ENCODE measurements at places on chromosomes 2 and 18.

- DNase-seq: no peak
Observed at GRCh38 chr2:177329064-177329463, 63.5 kb upstream of the AGPS start.

GRCh38 chr2:236178890-236179235 is 10.7 kb upstream of the GBX2 start:
- DNase-seq: no peak

DNA sequence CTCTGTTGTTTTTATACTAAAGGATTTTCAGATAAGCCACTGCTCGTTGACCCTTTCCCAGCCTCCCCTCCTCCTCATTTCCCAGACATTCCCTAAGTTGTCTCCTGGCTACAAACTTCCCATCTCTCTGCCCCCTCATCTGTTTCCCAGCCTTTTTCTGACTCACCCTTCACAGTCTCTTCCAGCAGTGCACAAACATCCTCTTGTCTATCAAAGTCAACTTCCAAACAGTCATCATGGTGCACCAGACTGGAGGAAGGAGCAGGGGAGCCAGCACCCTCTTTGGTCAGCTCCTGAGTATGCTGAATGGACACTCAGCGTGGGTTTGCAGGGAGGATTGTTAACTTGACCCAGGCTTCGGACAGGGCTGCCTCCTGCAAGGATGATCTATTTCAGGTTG is 26.6 kb upstream of the SPRED2 start:
- DNase-seq: no peak

- DNase-seq: no peak
Observed at GRCh38 chr2:55965276-55965675, 41.7 kb upstream of the EFEMP1 start.

DNA sequence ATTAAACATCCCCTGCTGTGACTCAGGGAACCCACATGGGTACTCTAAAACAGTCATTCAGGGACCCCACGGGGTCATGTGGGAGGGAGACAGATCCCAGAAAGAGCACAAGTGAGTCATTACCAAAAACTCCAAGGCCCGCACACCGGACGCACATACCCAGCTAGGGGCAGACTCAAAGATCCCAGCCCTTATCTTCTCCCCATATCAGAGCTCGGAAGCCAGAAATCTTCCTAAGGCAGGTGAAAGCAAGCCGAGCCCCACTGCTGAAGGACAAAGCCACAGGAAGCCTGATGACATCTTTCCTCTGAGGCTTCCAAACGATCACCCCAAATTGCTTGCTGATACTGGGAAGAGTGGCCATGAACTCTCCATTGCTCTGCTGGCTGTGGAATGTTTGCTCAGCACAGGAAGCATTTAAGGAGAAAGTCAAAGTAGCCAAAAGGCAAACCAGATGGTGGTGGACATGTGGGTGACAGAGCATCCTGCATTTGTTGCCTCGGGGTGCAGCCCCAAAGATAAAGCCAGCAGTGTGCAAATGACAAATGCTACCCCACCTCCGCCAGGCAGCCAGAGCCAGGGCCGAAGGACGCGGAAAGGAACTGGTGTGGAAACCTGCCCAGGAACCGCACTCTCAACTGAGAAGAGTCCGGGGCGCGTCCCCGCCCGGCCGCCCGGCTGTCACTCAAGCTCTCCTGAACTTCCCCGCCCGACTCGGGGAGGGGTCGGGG is 784 bp downstream of the ACTR1B start:
- peak; percentile 43 for DNase-seq

DNA sequence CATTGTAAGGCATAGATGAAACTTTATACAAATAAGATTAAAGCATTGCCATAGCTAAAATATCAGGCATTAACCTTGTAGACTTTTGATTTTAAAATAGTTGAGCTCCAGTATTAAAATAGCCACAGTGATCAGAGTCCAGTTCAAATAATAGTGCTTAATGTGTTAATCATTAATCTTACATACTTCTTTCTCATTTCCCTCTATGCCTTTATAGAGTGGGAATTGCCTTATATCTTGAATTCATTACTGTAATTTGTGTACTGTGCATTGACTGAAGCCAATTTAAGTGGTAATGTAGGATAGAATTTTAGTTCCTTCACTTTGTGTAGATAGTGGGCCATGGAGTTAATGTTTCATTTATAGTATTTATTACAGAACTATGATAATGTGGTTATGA is 549.2 kb upstream of the VWC2L start:
- no peak for DNase-seq

GRCh38 chr2:32926708-32927084 is 20.1 kb upstream of the LTBP1 start:
- DNase-seq: no peak

DNA sequence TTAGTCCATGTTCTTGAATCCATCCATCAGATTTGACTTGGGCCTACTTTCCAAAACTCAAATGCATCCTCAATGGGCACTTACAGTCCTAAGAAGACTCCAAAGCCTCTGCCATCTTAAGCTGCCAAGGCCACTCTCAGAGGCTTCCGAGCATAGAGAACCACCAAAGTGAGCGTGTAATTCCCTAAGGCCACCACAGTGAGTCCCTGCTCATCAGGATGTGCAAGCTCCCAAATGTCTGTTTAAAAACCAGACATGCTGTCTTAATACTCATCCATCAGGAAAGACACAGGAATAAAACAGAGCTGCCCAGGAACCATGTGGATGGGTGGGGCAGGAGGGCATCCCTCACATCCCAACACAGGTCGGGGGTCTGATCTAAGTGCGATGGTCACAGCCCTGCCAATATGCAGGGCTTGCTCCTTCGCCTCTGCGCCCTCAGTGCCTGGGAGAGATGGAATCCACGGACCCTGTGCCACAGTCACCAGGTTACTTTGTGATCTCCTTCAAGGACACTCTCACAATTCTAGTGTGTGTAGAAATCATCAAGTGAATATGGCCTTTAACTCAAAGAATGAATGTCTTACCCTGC is 80.4 kb downstream of the POLR1A start:
- no peak for DNase-seq

DNA sequence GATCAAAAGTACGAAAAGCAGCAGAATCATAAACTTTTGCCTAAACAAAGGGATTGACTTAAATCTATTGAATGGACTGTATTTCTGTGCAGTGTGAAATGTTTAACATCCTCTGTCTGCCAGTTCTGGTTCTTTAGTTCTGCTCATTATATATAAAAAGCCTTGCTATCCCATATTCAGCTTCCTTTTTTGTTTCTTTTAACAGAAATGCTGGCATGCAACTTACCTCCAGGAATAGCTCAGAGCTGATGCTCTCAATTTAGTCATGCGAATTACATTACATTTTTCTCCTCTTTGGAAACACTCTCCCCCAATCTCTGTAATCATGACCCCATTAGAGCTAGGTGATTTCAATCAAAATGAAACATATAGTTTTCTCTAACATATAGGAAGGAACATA is 73.6 kb downstream of the SPHKAP start:
- no peak for DNase-seq

GRCh38 chr2:98846041-98846440 is 90.0 kb downstream of the CRACDL start:
- DNase-seq: no peak

DNA sequence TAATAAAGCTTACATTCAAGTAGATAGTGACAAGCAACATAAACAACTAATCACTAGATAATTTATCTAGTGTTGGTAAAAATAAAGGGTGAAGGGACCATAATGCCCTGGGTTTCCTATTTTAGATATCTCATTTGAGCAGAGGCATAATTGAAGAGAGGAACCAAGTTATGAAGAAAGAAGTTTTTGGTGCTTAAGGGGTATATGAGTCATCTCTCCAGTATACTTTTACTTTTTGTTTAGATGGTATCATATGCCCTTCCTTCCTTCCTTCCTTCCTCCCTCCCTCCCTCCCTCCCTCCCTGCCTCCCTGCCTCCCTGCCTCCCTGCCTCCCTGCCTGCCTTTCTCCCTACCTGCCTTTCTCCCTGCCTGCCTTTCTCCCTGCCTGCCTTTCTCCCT is 1053.5 kb upstream of the CELF4 start:
- no peak for DNase-seq

DNA sequence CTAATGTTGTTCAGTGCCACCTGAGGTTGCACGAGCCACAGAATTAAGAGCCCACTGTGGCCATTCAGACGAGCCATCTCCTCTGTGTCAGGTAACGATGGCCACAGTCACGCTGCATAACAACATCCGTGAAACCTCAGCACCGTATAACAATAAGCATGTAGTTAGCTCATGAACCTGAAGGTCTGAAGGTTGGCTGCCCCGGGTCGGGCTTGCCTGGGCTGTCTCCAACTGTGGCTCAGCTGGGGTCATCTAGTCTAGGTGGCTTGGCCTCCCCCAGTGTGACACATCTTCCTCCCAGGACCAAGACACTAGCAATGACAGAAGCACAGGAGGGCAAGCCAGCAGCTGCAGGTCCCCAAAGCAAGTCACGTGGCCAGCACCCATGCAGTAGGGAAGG is 258.0 kb downstream of the GLI2 start:
- DNase-seq: no peak

GRCh38 chr2:148602885-148603561 is 41.5 kb upstream of the EPC2 start:
- DNase-seq: no peak

- DNase-seq: no peak
Observed at GRCh38 chr18:13295894-13296293, 77.3 kb downstream of the LDLRAD4 start.

DNA sequence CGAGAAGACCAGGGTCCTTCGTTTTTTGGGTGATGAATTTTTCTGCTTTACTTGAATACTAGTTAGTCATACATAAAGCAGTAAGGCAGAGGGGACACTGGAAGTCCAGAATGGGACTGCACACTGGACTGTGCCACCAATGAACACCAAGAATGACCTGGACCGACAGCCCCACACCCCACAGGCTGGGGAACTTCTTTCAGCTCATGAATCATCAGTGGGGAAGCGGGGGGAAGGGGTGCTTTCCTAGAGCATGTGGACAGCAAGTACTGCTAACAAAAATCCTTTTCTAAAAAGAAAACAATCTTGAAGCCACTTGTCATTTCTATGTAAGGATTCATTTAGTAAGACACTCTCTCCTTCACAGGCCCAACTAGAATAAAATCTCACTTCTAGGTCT is 86.0 kb downstream of the DTNB start:
- DNase-seq: no peak

DNA sequence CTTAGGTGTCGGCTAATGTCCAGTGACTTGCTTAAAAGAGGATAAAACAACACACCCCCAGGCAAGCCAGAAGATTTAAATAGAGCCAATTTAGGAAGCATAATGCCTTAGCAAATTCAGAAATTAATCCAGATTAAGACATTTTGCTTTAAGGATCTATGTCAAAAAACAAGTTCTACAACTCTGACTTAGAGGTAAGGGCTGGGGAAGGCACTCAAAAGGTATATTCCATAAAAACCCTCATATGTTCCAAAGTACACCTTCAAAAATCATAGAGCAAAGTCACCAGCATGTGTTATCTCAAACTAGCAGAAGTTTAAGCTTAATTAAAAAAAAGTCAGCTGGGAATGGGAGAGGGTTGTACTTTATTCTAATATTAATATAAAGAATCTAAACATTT is 206.4 kb downstream of the NOL4 start:
- no peak for DNase-seq

DNA sequence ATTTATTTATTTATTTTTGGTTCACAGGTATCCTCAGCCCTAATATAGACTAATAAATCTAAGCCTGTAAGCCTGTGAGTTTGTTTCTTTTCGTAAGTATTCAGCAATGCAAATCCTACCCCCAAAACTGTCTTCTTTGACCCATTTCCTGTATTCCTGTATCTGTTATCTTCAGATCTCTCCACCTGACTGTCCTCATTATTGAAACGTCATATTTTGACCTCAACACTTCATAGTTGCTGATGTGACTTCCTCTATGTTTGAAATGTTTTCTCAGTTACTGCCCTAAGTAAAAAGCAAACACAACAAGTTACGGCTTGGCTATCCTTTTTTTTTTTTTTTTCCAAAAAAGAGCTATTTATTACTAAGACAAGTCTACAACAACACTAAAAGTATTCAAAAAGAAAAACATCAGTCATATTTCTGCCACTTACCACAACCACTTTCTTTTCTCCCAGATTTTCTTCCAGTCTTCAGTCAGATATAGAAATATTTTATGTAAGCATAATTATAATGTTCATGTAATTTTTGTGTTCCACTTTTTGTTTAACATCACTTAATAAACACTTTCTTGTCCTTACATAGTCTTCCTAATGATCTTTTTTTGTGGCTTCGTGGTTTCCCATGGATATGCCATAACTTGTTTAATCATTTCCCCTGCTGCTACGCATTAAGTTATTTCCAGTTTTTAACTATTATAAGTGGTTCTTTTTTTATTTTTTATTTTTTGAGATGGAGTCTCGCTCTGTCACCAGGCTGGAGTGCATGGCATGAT is 45.0 kb upstream of the EML4 start:
- no peak for DNase-seq

DNA sequence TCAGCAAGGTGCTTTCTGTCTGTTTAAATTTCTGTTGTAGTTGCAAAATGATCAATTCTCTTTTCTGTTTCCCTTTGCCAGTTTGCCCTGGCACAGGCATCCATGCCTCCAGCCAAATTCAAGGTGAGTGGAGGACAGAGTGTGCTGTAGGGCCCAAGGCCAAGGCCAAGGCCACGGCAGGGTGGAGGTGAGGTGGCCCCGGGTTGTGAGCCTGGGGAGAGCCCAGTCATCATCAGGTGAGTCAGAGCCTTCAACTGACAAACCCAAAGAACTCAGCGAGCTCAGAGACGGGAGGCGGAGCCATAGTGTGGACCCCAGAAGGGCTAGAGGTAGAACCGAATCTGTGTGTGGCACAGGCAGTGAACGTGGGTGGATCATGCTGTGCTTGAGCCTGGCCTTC is 55.7 kb downstream of the BCL2L11 start:
- no peak for DNase-seq

- no peak for DNase-seq
Observed at GRCh38 chr18:12968115-12968514, 20.3 kb downstream of the SEH1L start.

DNA sequence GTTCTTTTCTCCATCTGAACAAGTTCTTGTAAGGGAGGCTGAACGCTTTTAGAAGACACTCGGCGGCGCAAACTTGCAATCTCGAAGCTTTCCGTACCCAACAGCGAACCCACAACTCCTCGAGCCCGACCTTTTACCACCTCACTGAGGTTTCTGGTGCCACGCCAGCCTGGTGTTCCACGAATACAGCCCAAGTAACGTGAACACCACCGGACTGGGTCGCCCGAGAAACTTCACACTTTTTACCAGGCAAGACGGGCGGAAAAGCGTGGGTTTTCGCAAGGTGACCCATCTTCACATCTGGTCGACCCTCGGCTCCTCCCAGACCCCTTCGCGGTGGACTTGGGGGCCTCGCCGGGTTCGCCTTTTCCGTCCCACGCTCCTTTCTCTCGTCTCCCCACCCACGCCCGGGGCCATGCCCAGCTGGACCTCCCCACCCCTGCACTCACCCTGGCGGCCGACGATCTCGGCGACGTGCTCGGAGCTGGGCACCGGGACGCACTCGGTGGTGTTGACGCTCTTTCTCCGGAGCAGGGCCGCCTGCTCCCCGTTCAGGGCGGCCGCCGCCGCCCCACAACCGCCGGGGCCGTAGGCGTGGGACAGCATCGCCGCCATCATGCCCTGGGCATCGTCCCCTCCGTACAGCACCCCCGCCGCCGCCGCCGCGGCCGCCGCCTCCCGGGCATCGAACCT is 1.2 kb downstream of the MEX3C start:
- peak; percentile 49 for DNase-seq
